ENCODE measurements at places on chromosomes 2 and 18.

DNA sequence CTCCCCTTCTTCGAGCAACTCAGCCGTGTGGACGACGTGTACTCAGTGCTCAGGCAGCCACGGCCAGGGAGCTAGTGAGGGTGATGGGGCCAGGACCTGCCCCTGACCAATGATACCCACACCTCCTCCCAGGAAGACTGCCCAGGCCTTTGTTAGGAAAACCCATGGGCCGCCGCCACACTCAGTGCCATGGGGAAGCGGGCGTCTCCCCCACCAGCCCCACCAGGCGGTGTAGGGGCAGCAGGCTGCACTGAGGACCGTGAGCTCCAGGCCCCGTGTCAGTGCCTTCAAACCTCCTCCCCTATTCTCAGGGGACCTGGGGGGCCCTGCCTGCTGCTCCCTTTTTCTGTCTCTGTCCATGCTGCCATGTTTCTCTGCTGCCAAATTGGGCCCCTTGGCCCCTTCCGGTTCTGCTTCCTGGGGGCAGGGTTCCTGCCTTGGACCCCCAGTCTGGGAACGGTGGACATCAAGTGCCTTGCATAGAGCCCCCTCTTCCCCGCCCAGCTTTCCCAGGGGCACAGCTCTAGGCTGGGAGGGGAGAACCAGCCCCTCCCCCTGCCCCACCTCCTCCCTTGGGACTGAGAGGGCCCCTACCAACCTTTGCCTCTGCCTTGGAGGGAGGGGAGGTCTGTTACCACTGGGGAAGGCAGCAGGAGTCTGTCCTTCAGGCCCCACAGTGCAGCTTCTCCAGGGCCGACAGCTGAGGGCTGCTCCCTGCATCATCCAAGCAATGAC is 4.8 kb downstream of the CTDSP1 start:
- DNase-seq, result no peak

- DNase-seq, result no peak
Measured at GRCh38 chr2:214328941-214329340, 81.9 kb upstream of the VWC2L start.

DNA sequence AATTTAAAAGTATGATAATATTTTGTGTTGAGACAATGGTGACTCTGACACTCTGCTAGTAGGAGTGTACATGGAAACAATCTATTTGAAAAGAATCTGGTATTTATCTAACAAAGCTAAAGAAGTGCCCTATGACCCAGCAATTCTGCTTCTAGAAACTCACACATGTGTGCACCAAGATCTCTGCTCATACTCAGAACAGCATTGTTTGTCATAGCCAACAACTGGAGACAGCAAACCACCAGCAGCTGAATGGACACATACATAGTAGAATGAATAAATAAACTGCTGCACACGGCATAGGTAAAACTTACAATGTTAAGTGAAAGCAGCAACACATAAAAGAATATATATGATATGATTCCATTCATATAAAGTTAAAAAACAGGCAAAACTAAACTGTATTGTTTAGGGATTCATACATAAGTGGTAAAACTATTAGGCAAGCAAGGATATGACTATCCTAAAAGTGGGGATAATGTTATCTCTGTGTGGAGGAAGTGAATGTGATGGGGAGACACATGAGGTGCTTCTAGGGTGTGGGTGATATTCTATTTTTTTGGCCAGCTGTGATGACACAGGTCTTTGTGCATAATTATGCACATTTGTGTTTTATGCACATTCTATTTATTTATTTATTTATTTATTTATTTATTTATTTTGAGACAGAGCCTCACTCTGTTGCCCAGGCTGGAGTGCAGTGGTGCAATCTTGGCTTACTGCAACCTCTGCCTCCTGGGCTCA is 71.1 kb downstream of the RFTN2 start:
- no peak for DNase-seq

- DNase-seq, result no peak
Measured at GRCh38 chr2:42923580-42924417, 131.4 kb upstream of the HAAO start.

DNA sequence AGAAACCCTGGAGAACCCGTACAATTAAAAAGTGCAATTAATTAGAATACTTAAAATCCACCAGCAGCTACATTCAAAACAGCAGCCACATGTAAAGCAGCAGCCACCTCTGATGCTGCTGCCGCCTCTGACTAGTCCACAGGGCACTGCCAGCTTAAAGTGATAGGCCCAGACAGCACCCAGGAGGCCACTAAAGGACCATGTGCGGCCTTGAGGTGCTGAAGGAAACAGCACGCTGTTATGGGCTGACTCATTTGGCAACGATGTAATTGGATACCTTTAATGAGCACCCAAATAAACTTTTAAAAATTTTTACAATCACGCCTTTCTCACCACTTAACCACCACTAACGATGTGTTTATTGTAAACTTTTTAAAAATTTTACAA is 209.3 kb upstream of the NCKAP5 start:
- no peak for DNase-seq

GRCh38 chr2:101793277-101793969 is 95.9 kb downstream of the MAP4K4 start:
- no peak for DNase-seq

- no peak for DNase-seq
Measured at GRCh38 chr2:135741043-135741394, 636 bp upstream of the UBXN4 start.

DNA sequence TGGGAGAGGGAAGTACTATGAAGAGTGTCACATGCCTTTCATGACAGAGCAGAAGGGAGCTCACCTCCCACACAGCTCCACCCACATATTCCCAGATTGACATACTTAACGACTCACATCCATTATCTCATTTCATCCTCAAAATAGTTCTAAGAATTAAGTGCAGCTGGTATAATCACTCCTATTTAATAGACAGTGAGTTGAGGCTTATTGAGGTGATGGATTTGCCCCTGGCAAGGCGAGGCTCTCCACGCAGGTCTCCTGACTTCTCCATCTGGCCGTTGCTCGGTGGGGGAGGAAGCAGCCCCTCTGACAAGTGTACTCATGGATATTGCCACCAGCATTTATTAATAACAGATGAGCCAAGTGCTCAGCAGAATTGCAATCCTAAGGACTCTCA is 81.4 kb downstream of the TGOLN2 start:
- DNase-seq, result no peak

- DNase-seq, result peak; percentile 60
Measured at GRCh38 chr18:50268022-50268747, 1.9 kb upstream of the CFAP53 start.

GRCh38 chr2:42839809-42840501 is 47.6 kb upstream of the HAAO start:
- no peak for DNase-seq

DNA sequence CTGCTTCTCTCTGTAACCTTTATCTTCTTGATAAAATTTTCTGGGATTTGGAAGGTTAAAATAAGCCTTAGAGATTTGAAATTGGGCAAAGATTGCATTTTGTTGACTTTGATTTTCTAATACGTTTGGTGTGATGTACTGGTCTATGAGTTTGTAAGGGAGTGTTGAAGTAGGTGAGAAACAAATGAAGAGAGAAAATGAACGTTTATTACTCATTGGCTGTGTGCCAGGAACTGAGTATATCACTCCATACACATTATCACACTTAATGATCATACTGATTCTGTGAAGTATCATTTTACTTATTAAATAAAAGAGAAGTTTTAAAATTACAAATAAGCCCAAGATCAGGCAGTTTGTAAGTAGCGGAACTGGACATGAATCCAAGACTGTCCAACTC is 795.1 kb upstream of the ZEB2 start:
- no peak for DNase-seq

GRCh38 chr2:178914259-178914849 is 107.1 kb upstream of the TTN start:
- DNase-seq, result peak; percentile 43

DNA sequence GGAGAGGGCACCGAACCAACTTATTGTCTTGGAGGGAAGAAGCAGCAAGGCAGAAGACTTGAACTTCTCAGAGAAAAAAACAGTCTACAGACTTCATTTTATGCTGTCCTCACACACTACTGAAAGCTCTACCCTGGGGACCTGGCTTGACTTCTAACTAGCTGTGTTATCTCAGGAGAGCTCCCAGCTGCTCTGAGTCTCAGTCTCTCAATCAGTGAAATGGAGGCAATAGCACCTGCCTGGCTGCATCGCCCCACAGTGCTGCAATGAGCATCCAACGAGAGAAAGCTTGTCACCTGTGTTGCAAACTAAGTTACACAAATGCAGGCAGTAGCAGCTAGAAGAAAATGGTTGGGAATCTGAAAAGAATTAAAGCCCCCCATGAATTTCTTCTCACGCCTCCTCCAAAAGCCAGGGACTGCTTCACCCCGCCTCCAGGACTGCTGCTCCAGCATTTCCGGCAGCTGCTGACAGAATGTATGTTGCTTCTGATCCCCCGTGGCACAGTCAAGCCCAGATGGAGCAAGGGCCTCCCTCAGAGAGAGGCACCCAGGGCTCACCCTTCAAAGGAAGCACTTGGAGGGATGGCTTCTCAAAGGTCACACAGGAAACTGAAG is 116.3 kb downstream of the BCL11A start:
- no peak for DNase-seq

DNA sequence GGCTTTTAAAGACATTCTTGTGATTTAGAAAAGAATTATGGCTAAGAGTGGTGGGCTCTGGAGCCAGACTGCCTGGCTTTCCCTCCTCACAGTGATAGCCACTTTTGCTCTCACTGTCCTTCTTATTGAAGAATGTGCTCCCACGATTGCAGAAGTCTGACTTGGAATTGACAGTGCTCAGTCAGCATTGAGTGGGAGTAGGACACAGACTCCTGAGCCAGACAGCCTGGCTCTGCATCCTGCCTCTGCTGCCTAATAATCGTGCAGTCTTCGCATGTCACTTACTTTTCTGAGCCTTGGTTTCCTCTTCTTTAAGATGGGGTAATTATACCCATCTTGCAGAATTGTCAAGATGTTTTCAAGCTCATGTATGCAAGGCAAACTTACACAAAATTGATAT is 23.3 kb downstream of the SPATS2L start:
- DNase-seq, result no peak

DNA sequence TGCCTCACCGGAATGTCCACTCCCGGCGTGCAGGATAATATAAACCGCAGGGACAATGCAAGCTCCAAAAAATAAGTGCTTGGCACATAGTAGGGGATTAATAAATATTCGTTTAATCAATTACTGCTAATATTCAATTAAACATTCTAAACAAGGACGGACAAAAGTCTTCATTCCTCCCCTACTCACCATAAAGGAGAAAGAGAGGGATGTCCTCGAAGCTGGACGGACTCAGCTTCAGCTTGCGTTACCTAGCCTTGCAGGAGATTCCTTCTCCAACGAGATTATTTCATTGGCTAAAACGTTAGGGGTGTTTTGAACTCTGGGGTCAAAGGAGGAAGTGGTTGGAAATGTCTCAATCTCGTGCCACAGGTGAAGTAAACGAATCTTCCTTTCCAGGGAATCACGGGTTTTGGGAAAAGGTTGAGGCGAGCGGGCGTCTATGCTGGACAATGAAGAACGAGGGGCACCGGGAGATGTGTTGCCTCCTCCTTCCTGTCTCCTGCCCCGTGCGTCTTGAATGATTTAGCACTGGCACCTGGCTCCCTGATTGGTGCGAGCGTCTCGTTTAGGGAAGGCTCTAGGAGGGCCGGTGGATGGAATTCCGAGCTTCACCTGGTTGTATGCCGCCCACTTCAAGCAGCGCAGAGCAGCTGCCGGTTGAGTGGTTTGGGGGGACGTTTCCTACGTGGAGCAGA is 2.0 kb upstream of the GAD1 start:
- no peak for DNase-seq

- no peak for DNase-seq
Measured at GRCh38 chr2:149388120-149388816, 57.9 kb downstream of the LYPD6 start.

GRCh38 chr2:85503168-85503850 is 35.7 kb upstream of the MAT2A start:
- DNase-seq, result no peak

GRCh38 chr2:28745225-28745624 is 6.4 kb upstream of the PPP1CB start:
- DNase-seq, result no peak

GRCh38 chr2:168105127-168105683 is 142.2 kb downstream of the STK39 start:
- DNase-seq, result no peak

- no peak for DNase-seq
Measured at GRCh38 chr2:8391126-8391525, 290.7 kb upstream of the ID2 start.

DNA sequence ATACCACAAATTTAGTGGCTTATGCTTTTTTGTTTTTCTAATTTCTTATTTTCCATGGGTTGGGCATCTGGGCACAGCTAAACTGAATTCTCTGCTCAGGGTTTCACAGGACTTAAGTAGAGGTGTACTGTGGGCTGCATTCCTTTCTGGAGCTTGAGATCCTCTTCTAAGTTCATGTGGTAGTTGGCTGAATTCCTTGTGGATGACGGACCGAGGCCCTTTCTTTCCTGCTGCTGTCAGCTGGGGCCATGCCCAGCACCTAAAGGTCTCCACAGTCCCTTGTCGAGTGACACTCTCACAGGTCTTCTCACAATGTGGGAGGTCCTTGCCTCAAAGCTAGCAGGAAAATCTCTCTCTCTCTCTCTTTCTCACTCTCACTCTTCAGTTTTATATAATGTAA is 433.5 kb upstream of the LRATD1 start:
- DNase-seq, result no peak

- no peak for DNase-seq
Measured at GRCh38 chr2:83517727-83518368, 941.2 kb downstream of the SUCLG1 start.

GRCh38 chr2:20481798-20482405 is 35.0 kb downstream of the RHOB start:
- no peak for DNase-seq

GRCh38 chr2:160363961-160364360 is 129.6 kb downstream of the RBMS1 start:
- DNase-seq, result no peak

GRCh38 chr2:229297247-229297646 is 26.2 kb upstream of the PID1 start:
- DNase-seq, result no peak

DNA sequence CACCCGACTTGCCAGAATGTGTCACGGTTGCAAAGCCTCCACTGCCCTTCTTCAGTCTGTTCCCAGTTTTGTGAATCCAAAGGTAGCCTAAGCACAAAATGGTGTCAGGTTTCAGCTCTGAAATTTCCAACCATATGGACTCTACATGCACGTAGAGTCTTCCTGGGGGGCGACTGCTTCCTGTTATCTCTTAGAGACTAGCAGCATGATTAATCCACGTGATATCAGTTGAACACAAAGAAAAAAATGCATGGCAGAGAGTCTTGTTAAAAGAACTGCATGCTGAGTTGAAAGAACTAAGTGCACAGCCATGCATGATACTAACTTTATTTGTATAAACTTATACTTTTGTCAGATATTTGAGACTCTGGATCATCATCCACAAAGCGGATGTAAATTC is 404.4 kb downstream of the SOCS6 start:
- DNase-seq, result no peak

DNA sequence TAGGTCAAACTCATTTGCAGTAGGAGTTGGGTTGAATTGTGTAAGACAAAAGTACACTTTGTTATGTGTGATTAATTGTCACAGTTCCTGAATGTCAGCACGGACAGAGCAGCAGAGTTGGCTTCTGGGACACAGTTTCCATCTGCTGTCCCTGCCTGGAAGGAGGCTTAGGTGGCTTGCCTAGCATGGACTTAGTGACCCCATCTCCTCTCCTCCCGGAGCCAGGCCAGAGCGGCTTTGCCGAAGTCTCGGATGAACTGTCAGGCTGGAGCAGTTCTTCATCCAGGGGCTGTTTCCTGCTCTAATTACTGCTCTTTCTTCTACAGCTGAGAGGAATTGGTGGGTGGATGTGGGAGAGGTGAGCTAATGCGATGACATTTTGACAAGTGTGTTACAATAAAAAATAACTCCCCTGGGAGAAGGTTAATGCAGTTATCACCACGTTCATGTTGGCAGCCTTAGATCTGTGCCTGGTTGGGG is 102.0 kb downstream of the SH3RF3 start:
- DNase-seq, result no peak
